Cardiac muscle cell (in vitro differentiated cells and primary cell): ENCODE measurements at places on chromosomes 6 and 20.

DNA sequence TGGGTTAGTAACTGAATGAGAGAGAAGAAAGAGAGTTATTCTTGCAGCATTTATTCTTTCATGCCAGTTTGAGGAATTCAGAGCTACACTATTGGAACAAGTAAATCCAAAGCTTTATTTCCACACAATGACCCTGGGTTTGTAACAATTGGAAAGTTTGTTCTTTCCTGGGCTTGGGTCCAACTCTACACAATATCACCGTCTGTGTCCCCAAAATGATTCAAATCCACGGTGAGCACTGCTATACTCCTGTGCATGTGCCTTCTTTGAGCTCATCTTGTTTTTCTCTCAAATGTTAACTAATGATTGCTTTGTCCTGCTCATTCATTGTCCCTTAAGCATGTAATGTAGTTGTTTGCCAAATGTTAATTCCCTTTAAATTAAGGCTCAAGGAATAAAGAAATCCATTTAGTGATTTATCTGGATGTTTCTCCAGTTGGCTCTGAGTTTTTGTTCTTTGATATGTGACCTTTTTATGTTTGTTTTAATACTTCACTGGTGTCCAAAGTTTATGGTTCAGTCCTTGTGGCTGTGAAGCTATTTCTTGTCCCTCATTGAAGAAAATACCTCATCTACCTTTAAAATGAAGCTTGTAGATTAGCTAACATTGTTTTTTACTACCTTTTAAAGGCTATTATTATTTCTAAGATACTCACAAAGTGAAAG, 20.5 kb upstream of the CRISP3 start:
- no peaks in the 10 kb centered on the region for H3K4me1 ChIP-seq
- no peak overlapping the region for H3K27ac ChIP-seq
- H3K27me3 ChIP-seq = no peaks in the 10 kb centered on the region

- DNase-seq = no peak
- H3K4me1 ChIP-seq = no peaks in the 10 kb centered on the region
- H3K27me3 ChIP-seq = no peaks in the 10 kb centered on the region
- no peak overlapping the region for H3K4me3 ChIP-seq
These were observed 307.8 kb downstream of the TAF4 start for GRCh38 chr20:61757678-61758563.

DNA sequence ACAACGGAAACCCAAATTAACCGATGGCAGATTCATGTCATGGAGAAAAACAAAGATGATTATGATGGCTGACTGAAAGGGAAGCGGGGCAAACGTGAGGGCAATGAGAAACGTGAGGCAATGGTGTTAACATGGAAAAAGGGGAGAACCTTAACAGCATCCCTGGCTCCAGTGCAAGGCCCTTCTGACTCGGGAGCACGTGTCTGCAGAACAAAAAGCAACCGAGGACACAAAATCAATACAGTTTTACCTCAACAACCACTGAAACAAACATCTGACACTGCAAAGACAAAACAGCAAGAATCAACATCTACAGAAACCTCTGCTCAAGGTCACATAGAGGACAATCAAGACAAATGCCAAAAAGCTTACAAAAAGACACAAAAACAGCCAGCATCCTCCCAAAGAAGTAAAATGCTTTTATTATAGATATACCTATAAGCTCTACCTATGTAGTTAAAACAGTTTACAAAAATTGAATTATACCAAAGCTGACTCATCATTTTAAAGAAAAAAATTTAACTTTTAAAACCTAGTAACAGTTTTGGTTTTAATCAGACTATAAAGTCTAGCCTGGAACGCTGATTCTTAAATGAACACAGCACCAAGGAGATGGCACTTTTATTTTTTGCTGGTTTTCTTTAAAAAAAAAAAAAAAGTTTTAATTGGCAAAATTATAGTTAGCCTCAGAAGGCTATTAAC, 43.1 kb downstream of the SMLR1 start:
- no peaks in the 10 kb centered on the region for H3K4me1 ChIP-seq
- no peak overlapping the region for H3K27ac ChIP-seq
- DNase-seq = no peak
- no peaks in the 10 kb centered on the region for H3K27me3 ChIP-seq

- H3K4me3 ChIP-seq = no peak overlapping the region
- H3K27me3 ChIP-seq = peaks cover 55% of the 10 kb centered on the region
- H3K27ac ChIP-seq = no peak overlapping the region
- H3K4me1 ChIP-seq = peaks cover 13% of the 10 kb centered on the region
These were observed 4.5 kb downstream of the DLL1 start for GRCh38 chr6:170286246-170286933.

- peaks cover 19% of the 10 kb centered on the region for H3K4me1 ChIP-seq
- no peak overlapping the region for H3K27ac ChIP-seq
- H3K27me3 ChIP-seq = no peaks in the 10 kb centered on the region
- no peaks in the 10 kb centered on the region for H3K36me3 ChIP-seq
- DNase-seq = no peak
These were observed 121.8 kb downstream of the AKAP7 start for GRCh38 chr6:131257104-131257503.

- H3K4me3 ChIP-seq = no peak overlapping the region
- no peak overlapping the region for H3K27ac ChIP-seq
- peaks cover 13% of the 10 kb centered on the region for H3K4me1 ChIP-seq
These were observed 264.6 kb upstream of the CDYL start for GRCh38 chr6:4511641-4512020.

- DNase-seq = peak; percentile 79
- H3K36me3 ChIP-seq = no peaks in the 10 kb centered on the region
- no peak overlapping the region for H3K4me3 ChIP-seq
- H3K4me1 ChIP-seq = no peaks in the 10 kb centered on the region
These were observed 62.5 kb downstream of the CNKSR3 start for GRCh38 chr6:154447954-154448353.

- DNase-seq = no peak
- no peak overlapping the region for H3K4me3 ChIP-seq
- H3K4me1 ChIP-seq = peaks cover 3% of the 10 kb centered on the region
- H3K27me3 ChIP-seq = no peaks in the 10 kb centered on the region
These were observed 82.4 kb upstream of the FAM184A start for GRCh38 chr6:119160911-119161310.

DNA sequence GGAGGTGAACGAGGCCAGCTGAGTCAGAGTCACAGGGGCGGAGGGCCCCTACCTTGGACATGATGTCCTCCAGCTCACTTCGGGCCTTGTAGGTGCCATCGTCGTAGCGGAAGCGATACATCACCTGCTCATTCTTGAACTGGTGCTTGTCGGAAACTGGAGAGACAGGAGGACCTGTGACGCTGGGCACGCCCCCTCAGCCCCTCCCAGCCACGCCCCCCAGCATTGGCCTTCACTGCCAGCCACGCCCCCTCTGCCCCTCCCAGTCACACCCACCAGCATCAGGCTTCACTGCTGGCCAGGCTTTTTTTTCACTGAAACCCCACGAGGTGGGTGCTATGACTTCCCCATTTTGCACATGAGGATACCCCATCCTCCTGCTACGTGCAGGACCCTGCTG, 148.2 kb downstream of the PREX1 start:
- no peak overlapping the region for H3K4me3 ChIP-seq
- H3K36me3 ChIP-seq = no peaks in the 10 kb centered on the region
- peaks cover 24% of the 10 kb centered on the region for H3K4me1 ChIP-seq
- DNase-seq = no peak
- no peak overlapping the region for H3K27ac ChIP-seq

GRCh38 chr20:32792316-32792715, 27.4 kb upstream of the MAPRE1 start:
- no peak overlapping the region for H3K4me3 ChIP-seq
- no peaks in the 10 kb centered on the region for H3K36me3 ChIP-seq
- H3K27me3 ChIP-seq = no peaks in the 10 kb centered on the region
- peak overlapping the region; percentile 62 for H3K27ac ChIP-seq
- H3K4me1 ChIP-seq = peaks cover 6% of the 10 kb centered on the region

GRCh38 chr6:100417036-100417435, 47.7 kb downstream of the SIM1 start:
- H3K36me3 ChIP-seq = no peaks in the 10 kb centered on the region
- no peaks in the 10 kb centered on the region for H3K27me3 ChIP-seq
- no peak for DNase-seq
- H3K4me3 ChIP-seq = no peak overlapping the region

GRCh38 chr6:16413399-16413798, 175.0 kb downstream of the GMPR start:
- peak overlapping the region; percentile 62 for H3K27ac ChIP-seq
- no peak overlapping the region for H3K4me3 ChIP-seq
- DNase-seq = no peak

DNA sequence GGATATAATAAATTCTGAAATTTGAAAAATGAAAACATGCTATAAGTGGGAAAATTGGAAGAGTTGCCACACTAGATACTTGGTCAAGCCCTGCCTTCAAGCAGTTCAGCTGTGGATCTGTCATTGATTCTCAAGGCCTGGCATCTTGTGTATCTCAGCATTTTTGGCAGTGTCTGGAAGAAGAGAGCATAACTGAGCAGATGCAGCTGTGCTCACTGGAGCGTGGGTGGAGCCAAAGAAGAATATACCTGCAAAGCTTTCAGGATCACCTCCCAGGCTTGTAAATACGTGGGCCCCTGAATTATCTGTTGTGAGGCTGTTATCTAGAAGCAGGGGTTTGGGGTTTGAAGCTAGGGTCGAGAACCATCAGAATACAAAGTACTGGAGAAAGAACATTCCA, 31.3 kb upstream of the CHD6 start:
- no peaks in the 10 kb centered on the region for H3K27me3 ChIP-seq
- H3K4me3 ChIP-seq = no peak overlapping the region
- no peaks in the 10 kb centered on the region for H3K36me3 ChIP-seq

DNA sequence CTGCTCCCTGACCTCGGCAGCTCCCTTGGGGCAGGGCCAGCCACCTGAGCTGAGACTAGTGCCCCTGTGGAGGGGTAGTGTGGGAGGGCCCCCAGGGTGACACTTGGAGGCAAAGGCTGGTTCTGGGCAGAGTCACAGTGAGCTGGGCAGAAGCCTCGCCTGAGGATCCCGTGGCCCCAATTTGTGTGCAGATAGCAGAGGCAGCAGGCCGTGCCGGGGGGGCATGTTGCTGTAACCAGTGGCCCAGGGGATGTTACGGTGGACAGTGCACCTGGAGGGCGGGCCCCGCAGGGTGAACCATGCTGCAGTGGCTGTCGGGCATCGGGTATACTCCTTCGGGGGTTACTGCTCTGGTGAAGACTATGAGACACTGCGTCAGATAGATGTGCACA, 2.9 kb downstream of the KLHDC3 start:
- H3K27ac ChIP-seq = peak overlapping the region; percentile 96
- H3K27me3 ChIP-seq = no peaks in the 10 kb centered on the region
- H3K4me1 ChIP-seq = peaks cover 36% of the 10 kb centered on the region
- H3K4me3 ChIP-seq = peak overlapping the region; percentile 69
- no peak for DNase-seq

GRCh38 chr20:64113444-64113775, 6.0 kb upstream of the NPBWR2 start:
- no peaks in the 10 kb centered on the region for H3K27me3 ChIP-seq
- no peaks in the 10 kb centered on the region for H3K36me3 ChIP-seq
- H3K27ac ChIP-seq = no peak overlapping the region
- peaks cover 3% of the 10 kb centered on the region for H3K4me1 ChIP-seq

- no peaks in the 10 kb centered on the region for H3K36me3 ChIP-seq
- no peak overlapping the region for H3K4me3 ChIP-seq
- H3K27ac ChIP-seq = no peak overlapping the region
These were observed 102.7 kb upstream of the INSM1 start for GRCh38 chr20:20265210-20265609.

- no peaks in the 10 kb centered on the region for H3K4me1 ChIP-seq
- H3K4me3 ChIP-seq = no peak overlapping the region
These were observed 142.4 kb downstream of the LRFN2 start for GRCh38 chr6:40444811-40445210.

- no peak overlapping the region for H3K27ac ChIP-seq
- DNase-seq = no peak
- H3K27me3 ChIP-seq = no peaks in the 10 kb centered on the region
- no peak overlapping the region for H3K4me3 ChIP-seq
These were observed 27.5 kb upstream of the CEP85L start for GRCh38 chr6:118678866-118679265.

DNA sequence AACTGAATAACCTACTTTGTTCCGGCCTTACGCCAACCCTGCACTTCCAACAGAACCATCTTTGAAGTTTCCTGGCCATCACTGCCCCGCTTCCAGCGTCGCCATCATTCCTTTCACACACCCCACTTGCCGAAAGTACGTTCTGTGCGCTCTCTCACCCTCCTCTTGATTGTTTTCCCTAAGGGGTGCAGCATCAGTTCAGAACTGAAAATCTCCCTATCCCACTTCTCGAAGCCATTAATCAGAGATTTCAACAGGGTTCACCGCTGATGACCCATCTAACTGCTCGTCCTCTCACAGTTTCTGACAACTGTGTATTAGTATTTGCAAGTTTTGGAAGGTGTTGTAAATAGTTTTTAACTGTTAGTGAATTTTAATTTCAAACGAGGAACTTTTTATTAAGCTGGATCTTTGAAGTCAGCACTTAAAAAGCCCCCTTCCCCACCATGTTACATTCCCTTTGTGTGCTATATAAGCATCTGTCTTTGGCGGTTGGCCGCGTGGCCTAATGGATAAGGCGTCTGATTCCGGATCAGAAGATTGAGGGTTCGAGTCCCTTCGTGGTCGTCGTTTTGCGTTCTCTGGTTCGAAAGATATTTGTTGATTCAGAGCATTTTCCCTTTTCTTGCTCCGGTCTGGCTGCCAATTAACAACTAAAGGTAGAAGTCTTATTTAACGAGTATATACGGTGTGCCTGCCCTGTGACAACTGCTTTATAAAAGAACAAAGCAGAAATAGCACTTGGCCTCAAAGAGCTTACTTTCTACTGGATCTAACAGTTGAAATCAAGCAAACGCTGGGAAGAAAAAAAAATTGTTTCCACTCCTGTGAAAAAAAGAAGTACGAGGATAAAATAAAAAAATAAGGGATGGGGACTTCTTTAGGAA, 42.6 kb downstream of the TRIM27 start:
- no peaks in the 10 kb centered on the region for H3K27me3 ChIP-seq
- no peak overlapping the region for H3K27ac ChIP-seq
- peak overlapping the region; percentile 45 for H3K4me3 ChIP-seq
- no peaks in the 10 kb centered on the region for H3K4me1 ChIP-seq
- peak; percentile 66 for DNase-seq
- H3K36me3 ChIP-seq = no peaks in the 10 kb centered on the region

- H3K4me3 ChIP-seq = no peak overlapping the region
- no peak for DNase-seq
- H3K27ac ChIP-seq = no peak overlapping the region
- H3K4me1 ChIP-seq = no peaks in the 10 kb centered on the region
These were observed 316.2 kb upstream of the CDYL start for GRCh38 chr6:4459996-4460395.

- H3K4me1 ChIP-seq = peaks cover 15% of the 10 kb centered on the region
- H3K27me3 ChIP-seq = no peaks in the 10 kb centered on the region
- no peak overlapping the region for H3K27ac ChIP-seq
- no peak overlapping the region for H3K4me3 ChIP-seq
- DNase-seq = no peak
- no peaks in the 10 kb centered on the region for H3K36me3 ChIP-seq
These were observed 30.2 kb downstream of the CSNK2A1 start for GRCh38 chr20:513429-513828.
